ENCODE measurements at places on chromosomes 11 and 22.
A peak's percentile ranks its signal among the peaks of the same experiment; 100 is the strongest.

DNA sequence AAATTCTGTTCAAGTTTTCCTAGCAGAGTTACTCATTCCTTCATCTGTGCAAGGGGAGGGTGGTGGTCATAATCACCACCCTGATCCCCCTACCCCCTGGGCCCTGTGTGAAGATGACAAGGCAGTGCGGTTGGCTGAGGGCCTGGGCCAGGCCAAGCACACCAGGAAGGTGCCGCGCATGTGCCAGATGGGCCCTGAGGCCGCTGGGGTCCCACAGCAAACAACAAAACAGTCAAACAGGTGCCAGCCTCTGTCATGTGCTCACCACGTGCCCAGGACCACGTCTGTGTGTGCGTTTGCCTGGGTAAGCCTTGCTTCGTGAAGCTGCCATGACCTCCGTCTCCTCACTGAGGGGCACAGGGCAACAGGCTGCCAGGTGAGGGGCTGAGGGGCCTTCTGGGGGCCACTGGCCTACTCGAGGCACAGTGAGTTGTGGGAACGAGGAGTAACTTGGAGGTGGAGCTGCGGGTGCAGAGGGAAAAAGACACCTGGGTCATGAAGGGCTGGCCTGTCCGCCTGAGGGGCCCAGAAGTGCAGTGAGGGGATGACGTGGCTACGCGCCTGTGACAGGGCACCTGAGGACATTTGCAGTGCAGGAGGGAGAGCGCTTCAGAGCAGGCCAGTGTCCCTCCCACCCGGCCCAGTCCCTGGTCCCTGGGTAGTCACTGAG, 25.8 kb downstream of the RSPH14 start:
- no peak for DNase-seq

DNA sequence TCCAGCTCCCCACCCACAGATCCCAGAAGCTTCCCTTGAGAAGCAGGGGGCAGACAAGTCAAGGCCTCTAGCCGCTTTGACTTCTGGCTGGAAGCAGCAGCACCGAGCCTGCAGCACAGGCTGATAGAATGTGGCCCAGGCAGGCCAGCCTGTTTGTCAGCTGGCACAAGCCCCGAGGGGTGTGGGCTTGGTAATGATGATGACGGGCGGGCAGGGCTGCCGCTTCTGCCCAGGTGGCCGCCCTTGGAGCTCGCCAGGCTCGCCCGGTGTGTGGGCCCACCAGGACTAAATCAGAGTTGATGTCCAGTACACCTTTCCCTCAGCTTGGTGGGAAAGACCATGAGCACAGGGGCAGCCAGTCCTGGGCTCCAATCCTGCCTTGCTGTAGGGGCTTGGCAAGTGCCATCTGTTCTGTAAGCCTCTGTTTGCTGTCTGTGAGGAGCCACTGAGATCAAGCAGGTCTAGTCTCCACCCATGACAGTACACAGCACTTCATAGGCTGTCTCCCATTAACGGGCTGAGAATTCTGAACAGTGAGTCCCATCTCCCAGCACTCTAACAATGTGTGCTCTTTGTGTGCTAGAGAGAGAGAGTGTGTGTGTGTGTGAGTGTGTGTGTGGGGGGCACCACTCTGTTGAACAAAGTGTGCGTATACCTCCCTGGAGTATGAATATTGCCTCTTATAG, 26.8 kb downstream of the MICAL2 start:
- no peak for DNase-seq

- DNase-seq: no peak
Observed at GRCh38 chr11:35029979-35030682, 108.8 kb upstream of the CD44 start.

GRCh38 chr11:44930588-44931302, 19.9 kb downstream of the TP53I11 start:
- DNase-seq: no peak

DNA sequence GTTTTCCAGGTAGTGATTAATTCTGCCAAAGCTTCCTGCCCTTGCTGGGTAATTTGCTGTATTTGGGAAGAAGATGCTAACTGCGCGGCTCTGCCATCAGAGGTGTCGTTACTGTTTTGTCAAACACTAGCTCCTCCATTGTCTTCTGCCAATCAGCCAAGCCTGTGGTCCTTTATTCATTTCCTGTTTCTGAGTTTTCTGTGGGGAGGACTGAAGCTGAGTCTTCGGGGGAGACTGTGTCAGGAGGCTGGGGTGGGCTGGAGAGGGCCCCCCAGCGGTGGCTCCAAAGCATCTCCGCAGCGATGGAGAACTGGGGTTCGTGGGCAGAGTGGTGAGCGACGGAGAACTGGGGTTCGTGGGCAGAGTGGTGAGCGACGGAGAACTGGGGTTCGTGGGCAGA, 322.9 kb upstream of the B3GAT1 start:
- DNase-seq: no peak

DNA sequence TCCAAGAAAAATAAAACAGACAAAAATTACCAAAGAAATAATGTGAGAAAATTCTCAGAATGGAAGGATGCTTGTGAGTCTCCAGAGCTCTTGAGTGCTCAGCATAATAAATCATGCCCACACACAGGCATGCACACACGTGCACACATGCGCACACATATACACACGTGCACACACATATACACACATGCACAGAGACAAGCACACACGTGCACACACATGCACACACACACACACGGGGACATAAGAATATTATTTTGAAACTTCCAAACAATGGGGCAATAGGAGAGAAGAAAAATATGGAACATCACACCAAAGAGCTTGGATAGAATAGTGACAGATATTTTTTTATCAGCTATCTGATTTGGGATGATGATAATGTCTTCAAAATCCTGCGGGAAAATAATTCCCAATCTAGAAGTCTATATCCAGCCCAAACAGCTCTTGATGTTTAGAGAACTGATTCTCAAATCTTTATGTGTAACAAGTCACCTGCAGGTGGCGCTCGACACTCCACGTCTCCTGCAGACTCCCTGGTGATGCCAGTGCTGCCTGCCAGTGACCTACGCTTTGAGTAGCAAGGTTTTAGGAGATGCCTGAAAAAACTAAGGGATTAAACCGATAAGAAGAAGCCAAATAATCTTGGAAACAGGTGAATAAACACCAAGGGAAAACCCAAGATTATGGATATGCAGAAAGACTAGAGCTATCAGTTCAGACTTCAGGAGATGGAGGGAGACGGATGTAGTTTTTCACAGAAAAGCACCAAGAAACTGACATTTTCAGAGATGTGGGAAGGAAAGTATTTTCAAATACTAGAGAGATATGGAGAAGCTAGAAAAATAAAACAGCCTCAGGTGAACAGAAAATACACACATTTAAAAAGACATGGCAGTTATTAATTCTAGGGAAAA, 743.6 kb downstream of the ETS1 start:
- DNase-seq: peak; percentile 53

DNA sequence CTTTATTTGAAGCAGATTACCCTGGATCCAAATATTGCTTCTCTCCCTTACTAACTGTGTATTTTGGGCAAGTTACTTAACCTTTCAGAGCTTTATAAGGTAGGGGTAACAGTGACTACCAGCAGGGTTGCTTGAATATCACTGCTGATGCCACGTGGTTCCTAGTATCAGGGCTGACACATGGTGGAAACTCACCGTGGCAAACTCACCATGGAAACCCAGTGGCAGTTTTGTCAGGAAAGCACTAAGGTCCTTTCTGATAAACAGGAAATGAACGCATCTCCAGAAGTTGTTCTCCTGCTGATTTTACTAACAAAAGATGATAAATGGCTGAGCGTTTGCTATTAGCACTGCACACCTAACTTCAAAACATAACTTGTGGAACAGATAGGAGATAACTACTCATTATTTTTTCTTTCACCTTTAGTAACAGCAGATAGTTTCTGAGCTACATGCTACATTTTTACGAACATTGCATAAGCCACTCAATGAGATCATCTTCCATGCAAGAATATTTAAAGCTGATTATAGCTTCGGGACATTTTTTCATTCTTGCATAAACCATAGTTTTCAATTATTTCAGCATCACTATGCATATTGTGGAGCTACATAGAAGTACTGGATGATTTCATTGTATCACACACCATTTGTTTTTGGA, 59.7 kb upstream of the RAG2 start:
- no peak for DNase-seq

DNA sequence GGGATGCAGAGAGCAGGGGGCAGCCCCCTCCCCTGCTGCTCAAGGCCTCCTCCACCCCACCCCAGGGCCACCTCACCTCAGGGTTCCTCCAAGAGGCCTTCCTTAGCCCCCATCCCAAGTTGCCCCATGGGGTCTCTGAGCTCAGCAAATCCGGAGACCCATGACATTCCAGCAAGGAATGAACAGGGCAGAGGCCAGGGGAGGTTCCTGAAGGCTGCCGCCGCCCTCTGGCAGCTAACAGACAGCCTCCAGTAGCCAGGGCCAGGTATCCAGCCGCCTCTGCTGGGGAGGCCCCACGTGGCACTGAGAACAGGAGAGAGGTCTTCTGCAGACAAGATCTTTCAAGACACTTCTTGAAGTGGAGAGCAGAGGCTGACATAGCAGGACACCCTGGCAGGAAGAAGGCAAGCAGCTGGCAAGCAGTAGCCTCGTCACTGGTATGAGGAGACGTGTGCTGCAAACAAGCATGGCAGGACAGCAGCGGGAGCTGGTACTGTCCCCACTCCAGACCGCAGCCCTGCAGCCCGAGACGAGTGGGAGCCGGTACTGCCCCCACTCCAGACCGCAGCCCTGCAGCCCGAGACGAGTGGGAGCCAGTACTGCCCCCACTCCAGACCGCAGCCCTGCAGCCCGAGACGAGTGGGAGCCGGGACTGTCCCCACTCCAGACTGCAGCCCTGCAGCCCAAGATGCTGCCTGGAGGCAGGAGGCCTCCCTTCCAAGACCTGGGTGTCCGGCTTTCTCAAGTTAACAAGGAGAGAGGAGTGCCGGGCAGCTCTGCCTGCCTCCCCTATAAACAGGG, 190.6 kb downstream of the IGLL1 start:
- no peak for DNase-seq

- DNase-seq: no peak
Observed at GRCh38 chr11:70772950-70773349, 374.6 kb downstream of the CTTN start.

DNA sequence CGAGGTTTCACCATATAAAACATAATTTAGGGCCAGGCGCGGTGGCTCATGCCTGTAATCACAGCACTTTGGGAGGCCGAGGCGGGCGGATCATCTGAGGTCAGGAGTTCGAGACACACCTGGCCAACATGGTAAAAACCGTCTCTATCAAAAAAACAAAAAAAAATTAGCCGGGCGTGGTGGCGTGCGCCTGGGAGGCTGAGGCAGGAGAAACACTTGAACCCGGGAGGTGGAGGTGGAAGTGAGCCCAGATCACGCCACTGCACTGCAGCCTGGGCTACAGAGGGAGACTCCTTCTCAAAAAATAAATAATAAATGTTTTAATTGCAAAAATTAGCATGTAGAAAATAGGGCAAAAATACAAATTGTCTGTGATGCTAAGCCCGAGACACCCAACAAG, 993 bp upstream of the SFI1 start:
- no peak for DNase-seq

- no peak for DNase-seq
Observed at GRCh38 chr11:128053981-128054931, 533.1 kb downstream of the ETS1 start.

DNA sequence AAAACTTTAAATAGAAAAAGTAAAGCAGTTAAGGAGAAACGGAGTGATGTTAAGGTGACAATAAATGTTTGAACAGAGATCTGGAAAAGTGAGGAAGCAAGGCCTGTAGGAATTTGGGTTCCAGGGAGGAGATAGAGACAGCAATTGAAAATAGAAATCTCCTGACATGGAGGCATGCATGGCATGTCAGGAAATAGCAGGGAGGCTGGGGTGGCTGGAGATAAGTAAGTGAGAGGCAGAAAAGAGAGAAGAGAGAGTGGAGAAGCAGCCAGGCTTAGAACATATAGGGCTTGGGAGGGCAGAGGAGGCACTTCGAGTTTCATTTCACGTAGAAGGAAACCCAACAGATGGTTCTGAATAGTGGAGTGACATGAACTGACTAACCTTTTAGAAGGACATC, 185.5 kb downstream of the LRRC4C start:
- DNase-seq: no peak

DNA sequence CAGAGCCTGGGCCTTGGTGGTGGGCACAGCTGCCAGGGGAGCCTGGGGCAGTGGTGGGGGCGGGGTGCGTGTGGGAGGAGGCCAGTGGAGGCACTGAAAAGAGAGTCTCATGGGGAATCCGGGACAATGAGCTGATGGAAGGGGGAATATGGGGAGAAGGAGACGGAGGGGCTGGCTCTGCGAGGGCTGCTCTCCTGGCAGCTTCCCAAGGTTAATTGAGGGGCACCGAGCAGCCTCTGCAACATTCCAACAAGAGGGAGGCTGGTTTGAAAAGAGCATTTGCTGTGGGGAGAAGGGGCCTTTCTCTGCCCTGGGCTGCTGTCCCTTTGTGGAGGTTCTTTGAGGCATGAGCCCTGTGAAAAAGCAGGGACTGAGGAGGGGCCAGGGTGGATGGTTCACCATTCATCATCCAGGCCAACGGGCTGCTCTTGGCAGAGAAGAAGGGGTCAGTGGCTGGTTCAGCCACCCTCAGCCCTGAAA, 9.4 kb upstream of the IGSF9B start:
- DNase-seq: peak; percentile 31

GRCh38 chr11:118915396-118915795, 10.3 kb downstream of the BCL9L start:
- DNase-seq: no peak

GRCh38 chr11:12120031-12121008, 9.9 kb downstream of the MICAL2 start:
- DNase-seq: no peak

DNA sequence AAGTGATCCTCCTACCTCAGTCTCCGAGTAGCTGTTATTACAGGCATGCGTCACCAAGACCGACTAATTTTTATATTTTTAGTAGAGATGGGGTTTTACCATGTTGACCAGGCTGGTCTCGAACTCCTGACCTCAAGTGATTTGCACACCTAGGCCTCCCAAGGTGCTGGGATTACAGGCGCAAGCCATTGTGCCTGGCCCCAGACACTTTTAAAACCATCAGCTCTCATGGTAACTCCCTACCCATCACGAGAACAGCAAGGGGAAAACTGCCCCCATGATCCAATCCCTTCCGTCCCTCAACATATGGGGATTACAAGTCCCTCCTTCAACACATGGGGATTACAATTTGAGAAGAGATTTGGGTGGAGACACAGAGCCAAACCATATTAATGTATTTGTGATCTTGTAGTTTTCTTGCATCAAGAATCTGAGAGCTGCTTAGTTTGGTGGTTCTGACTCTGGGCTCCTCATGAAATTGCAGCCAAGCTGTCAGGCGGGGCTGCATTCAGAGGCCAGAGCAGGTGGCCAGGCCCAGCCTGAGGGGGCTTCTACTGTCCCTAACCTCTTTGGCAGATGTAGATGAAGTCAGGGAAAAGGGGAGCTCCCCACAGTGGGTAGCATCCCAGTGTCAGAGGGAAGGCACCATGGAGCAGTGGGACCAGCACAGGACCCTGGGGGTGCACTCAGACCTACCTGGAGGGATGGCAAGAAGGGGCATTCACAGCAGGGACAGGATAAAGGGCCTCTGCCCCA, 31.2 kb upstream of the PRAME start:
- no peak for DNase-seq

GRCh38 chr11:78208257-78209165, 19.8 kb downstream of the USP35 start:
- no peak for DNase-seq

Data from left hindlimb (tissue), 1 donor.